ENCODE measurements at places on chromosomes 7 and 10.

DNA sequence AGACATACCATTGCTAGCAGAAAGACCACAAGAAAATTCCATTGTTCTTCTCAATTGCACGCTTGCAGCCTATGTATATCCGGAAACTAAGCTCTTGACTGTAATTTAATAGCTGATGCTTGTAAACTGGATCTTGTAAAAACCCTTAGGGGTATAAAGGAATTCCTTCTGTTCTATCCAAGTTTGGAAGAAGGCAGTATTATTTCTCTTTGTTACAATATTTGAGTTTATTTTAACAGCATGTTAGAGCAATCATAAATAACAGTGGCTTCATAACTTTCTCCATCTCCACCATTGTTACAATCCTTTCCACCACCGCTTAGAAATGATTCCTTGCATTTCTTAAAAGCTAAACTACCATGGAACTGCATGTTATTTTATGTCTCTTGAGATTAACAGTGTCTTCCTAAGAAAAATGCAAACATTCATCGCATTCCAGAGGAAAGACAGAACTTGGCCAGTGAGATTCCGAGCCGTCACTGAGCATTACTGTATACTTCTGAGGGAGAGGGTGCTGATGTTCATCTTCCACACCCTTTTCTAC is 92.5 kb downstream of the TRIL start:
- DNase-seq: no peak

GRCh38 chr10:111087968-111088505 is 11.2 kb downstream of the ADRA2A start:
- DNase-seq: no peak

GRCh38 chr7:143042159-143042789 is 9.9 kb upstream of the OR6V1 start:
- no peak for DNase-seq

- no peak for DNase-seq
These were observed at the start of gene HDAC9 for GRCh38 chr7:18495412-18496340. HDAC9 (plus strand) TSS chr7:18495749; CDS start chr7:18496303, 554 bp downstream.

DNA sequence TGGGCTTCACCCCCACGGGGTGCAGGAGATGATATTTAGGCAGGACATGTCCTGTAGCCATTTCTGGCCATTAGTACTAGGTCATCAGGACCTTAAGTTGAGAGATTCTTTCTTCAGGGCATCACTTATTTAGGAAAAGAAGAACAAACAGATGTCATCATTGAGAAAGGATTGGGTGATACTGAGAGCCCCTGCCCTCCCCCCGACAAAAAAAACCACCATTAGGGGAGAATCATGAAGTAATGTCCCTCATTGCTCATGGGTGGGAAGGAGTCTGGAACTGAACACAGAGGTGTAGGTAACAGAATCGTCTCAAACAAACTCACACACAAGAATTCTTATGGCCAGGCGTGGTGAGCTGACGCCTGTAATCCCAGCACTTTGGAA is 6.4 kb upstream of the ORAI2 start:
- DNase-seq: no peak

Data from stimulated activated naive CD8-positive, alpha-beta T cell treated with anti-CD3 and anti-CD28 coated beads, Interleukin-15, amount 100 ng/mL, for 72 hours (primary cell).